ENCODE measurements at places on chromosomes 6 and 20.

GRCh38 chr6:116512111-116512559 is 696 bp downstream of the CALHM5 start:
- no peak for DNase-seq

GRCh38 chr20:40512591-40512990 is 176.4 kb downstream of the MAFB start:
- DNase-seq = no peak

GRCh38 chr6:33313709-33314514 is at the start of gene TAPBP:
TAPBP (minus strand) TSS chr6:33314078; CDS start chr6:33314041, 37 bp downstream.
- DNase-seq = peak; percentile 48

GRCh38 chr20:38191654-38192053 is 26.6 kb upstream of the TGM2 start:
- no peak for DNase-seq

GRCh38 chr6:152863618-152864326 is 113.2 kb downstream of the VIP start:
- no peak for DNase-seq

GRCh38 chr6:132410830-132411229 is 9.6 kb upstream of the MOXD1 start:
- DNase-seq = no peak

GRCh38 chr6:33279257-33279695 is 2.4 kb downstream of the B3GALT4 start:
- DNase-seq = no peak

- DNase-seq = no peak
Measured at GRCh38 chr6:17638212-17638715, 38.2 kb downstream of the FAM8A1 start.

DNA sequence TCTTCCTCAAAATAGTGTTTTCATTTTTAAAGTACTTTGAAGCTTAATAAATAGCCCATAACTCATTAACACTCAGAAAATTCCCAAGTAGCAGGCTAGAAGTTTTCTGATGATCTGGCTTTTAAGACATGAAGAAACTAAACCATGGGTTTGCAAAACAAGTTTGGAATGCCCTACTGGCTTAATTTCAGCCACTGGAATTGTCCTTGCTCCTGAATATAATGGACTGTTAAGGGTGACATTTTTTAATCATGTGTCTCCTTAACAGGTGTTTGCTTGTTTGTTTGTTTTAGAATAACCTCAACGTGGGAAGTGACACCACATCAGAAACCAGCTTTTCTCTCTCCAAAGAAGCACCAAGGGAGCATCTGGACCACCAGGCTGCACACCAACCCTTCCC is 49.1 kb downstream of the ISM1 start:
- no peak for DNase-seq

- no peak for DNase-seq
Measured at GRCh38 chr6:157219201-157220200, 103.8 kb downstream of the TMEM242 start.

- no peak for DNase-seq
Measured at GRCh38 chr20:8330785-8331695, 199.0 kb downstream of the PLCB1 start.

DNA sequence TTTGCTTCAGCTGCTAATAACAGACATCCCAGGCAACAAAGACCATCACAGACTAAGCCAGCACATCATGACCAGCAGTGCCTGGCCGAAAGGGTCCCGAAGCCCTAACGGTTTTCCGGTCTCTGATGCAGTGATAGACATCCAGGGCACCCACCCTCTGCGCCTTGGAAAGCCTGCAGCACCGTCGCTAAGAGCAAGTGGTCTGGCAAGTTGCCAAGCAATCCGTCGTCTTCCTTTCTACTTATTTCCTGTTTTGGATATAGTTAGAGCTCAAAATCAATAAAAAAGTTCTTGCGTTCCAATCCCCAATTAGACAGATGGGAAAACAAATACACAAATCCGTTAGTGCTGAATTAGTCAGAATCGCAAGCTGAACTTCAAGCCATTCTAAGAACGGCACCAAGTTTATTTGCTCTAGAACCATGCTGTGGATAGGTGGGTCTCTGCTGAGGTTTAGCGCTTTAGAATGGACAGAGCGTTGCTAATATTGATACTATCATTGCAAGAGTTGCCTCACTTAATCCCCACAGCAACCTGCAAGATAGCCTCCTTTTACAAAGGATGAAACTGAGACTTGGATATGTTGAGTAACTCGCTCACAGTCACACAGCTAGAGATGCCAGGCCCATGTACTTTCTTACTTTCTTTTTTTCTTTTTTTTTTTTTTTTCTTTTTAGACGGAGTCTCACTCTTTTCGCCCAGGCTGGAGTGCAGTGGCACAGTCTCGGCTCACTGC is 163.3 kb upstream of the SNX9 start:
- no peak for DNase-seq

DNA sequence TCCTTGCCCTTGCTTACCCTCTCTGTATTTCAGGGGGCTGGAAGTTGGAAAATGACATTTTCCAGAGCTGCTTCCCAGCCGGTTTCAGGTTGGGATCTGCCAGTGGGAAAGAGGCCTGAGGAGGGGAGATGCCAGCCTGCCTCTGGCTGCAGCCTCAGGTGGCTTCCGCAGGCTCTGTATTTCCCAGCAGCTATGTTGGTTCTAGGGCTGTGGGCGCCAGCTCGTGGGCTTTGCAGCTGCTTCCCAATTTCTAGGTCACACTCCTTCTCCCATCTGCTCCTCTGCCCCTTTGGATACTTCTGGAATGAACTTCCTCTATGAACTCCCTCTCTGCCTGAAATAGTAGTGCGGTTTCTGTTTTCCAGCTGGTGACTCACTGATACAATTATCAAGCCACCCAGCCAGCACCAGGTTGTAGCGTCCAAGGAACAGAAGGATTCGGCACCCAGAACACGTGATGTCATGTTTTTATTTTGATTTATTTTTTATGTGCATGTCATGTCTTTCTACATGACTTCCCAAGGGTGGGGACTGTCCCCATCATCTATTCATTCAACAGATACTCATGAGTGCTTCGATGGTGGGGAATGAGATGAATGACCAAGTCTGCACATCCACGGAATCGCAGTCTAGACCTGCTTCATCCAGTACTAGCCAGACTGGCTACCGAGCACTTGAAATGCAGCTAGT is 38.0 kb downstream of the TGM2 start:
- DNase-seq = no peak

DNA sequence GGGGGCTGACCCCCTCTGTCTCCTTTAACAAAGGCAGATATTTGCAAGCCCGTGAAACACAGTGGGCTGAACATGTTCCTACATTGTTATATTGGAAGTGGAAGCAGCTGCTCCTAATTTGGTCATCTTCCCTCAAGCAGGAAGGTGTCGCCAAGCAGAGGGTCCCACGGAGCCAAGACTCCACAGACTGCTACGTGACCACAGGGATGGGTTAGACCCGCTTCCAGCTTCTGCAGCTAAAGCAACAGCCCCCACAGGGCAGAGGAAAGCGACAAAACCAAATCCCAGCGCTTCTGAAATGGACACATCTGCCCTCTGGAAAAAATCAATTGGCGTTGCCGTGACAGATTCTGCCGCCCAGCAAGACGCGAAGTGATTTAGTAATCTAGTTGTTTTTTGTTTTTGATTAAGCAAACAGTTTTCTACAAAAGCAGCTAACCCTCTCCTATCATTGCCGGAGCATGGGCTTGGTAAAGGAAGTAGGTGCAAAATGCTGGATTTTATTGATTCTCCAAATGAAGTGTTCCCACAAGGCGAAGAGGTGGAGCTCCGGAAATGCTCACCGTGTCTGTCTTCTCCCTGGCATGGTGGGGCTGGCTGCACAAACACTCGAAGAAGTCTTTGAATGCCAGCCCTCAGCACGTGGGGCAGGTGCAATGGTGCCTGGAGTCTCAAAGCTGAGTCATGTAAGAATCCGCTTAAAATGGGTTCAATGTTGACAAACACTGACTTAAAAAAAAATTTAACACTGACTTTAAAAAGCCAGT is 79.4 kb upstream of the FRMD1 start:
- DNase-seq = no peak

DNA sequence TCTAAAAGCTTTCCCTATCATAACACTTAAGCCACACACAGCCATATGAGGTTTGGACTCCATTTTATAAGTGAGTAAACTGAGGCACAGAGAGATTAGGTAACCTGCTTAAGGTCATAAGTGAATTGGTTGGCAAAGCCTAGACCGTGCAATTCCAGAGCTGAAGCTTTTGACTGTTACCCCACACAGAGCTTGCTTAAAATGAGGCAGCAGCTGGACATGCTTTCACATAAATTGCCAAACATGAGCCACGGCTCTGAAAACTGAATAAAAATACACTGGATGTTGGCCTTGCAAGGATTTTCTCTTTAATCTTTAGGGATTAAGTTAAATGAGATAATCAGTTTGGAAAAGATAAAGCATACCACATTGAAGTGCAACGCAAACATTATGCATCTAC is 2.5 kb downstream of the RIPOR2 start:
- DNase-seq = no peak

GRCh38 chr6:170057961-170058877 is 232.7 kb downstream of the DLL1 start:
- no peak for DNase-seq

All from hypothalamus (tissue), 51 donors.